GM12865 (cell line): ENCODE measurements at places on chromosomes 1 and 21.

DNA sequence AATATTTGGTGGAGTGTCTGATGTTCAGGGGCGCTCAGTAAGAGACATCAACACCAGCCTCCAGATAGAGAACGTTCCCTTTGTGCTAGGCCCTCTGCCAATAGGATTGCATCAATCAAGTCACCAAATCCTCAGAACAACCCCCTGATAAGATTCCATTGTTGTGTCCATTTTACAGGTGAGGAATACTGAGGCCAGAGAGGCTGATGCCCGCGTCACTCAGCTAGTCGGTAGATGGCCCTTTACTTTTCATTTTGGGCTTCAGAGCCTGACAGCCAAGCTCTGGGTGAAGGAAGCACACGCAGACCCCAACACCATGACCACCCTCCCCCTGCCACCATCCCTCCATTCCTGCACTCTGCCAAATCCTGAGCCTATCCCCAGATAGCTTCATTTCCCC, 406.2 kb downstream of the PTPRU start:
- DNase-seq = no peak

GRCh38 chr1:38005195-38006007, at the start of gene FHL3:
Gene FHL3, minus strand, starts transcription at chr1:38005514. Its CDS starts 6,102 bp downstream, at chr1:37999412.
- peak; percentile 52 for DNase-seq

- no peak for DNase-seq
Observed at GRCh38 chr1:225481738-225482137, 53.9 kb upstream of the LBR start.

- DNase-seq = no peak
Observed at GRCh38 chr21:45572231-45572630, 30.0 kb upstream of the SLC19A1 start.

DNA sequence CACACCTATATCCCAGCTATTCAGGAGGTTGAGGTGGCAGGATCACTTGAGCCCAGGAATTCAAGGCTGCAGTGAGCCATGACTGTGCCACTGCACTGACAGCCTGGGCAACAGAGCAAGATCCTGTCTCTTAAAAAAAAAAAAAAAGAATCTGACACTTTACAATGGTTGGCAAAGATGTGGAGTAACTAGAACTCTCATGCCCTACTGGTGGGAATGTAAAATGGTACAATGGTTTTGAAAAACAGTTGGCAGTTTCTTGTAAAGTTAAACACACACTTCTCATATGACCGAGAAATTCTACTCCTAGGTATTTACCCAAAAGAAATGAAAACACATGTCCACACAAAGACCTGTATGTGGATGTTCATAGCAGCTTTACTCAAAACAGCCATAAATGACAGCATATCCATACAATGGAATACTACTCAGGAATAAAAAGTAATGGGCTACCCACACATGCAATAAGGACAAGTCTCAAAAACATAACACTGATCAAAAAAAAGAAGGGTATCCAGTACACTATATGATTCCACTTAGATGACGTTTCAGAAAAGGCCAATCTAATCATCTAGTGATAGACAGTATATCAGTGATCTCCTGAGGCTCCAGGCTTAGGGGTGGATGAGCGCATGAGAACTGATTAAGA, 58.1 kb downstream of the HLCS start:
- DNase-seq = no peak

- DNase-seq = no peak
Observed at GRCh38 chr1:15413563-15414444, 4.1 kb downstream of the EFHD2 start.

- peak; percentile 97 for DNase-seq
Observed at GRCh38 chr1:172394141-172394751, 26.2 kb upstream of the C1orf105 start.

- DNase-seq = no peak
Observed at GRCh38 chr1:100757946-100758345, 38.4 kb downstream of the VCAM1 start.

DNA sequence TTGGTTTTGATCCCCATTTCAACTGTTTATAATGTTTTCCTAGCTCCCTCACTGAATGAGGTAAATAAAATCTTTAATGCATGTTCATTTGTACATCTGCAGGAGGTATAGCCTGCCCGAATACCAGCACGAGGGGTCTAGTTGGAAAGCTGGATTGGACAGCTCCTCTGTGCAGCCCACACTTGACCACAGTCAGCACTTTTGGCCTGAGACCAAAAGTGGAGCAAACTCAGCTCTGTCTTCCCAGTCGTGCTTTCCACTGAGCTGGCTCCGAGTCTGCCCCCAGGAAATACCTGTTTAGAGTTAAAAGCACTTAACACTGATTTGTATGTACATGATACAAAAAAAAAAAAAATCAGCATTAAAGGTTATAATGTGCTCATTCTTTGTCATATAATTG, 224.4 kb downstream of the DSCAM start:
- DNase-seq = no peak

- DNase-seq = peak; percentile 83
Observed at GRCh38 chr21:36422279-36423098, 37.3 kb downstream of the CHAF1B start.

- DNase-seq = no peak
Observed at GRCh38 chr21:27070861-27071670, 104.2 kb upstream of the ADAMTS5 start.

- DNase-seq = no peak
Observed at GRCh38 chr1:33599516-33600115, 127.2 kb downstream of the ZSCAN20 start.

DNA sequence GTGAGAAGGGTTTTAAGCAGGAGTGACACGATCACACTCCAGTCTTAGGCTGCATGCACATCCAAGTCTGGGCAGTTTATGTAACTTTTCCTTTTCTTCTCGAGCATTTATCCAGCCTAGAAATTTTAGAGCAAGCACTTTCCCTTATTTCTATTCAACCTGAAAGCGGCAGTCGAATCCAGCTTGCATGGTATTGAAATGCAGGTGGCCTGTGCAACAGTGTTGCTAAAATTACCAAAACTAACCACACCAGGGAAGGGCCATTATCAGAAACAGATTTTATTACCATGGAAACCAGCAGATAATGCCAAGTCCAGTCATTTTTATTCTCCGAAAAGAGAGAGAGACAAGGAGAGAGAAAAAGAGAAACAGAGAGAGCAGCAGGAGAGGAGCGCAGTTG, 179.9 kb upstream of the ZC3H12A start:
- DNase-seq = no peak

- no peak for DNase-seq
Observed at GRCh38 chr1:205179842-205180241, 31.7 kb downstream of the DSTYK start.
